ENCODE measurements at places on chromosomes 6 and 20.

- peak; percentile 37 for DNase-seq
Observed at GRCh38 chr20:36919715-36920333, 31.7 kb downstream of the SAMHD1 start.

DNA sequence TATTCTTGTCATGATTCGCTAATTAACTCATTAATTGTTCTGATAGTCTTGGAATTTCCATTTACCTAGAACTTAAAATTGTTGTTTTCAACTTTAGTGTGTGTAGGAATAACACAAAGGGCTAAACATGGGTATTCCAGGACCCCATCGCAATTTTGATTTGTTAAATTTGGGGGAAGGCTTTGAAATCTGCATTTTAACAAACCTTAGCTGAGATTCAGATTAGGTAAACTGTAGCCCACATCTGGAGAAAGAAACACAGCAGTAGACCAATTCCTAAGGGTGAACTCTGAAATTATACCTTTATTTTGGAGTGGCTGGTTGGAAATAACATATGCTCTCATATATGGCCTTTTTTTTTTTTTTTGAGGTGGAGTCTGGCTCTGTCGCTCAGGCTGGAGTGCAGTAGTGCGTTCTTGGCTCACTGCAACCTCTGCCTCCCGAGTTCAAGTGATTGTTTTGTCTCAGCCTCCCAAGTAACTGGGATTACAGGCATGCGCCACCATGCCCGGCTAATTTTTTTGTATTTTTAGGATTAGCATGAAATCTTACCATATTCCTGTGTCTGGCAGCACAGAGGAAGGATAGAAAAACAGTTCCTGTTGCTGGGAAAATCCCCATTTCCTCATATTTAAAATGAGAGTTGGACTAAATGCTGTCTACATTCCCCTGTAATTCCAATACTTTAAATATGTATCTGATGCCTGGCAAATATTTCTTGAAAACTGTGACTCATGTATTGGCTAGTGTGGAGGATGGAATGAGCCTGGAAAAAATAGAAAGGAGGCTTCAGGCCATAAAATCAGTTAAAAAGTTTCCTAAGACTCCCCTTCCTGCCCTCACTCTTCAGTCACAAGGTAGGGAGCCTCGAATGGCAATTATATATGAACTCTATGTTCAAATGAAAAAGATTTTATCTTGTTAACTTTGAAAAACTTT, 96.7 kb upstream of the FAM184A start:
- no peak for DNase-seq

DNA sequence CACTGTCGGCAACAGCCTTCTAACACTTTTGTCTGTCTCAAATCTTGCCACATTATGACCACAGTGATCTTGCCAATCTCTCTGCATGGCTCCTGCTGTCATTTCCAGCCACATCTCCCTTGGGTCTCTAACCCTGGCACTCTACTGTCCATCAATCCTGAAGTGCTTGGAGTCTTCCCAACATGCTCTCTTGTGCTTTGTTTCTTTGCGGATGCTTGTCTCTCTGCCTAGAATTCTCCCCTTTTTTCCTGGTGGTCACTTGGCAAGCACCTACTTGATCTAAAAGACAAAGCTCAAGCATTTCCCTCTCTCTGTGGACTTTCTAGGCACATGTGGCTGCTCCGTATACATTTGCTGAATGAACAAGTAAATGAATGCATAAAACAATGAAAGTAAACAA, 290.7 kb upstream of the MAP3K7 start:
- no peak for DNase-seq

DNA sequence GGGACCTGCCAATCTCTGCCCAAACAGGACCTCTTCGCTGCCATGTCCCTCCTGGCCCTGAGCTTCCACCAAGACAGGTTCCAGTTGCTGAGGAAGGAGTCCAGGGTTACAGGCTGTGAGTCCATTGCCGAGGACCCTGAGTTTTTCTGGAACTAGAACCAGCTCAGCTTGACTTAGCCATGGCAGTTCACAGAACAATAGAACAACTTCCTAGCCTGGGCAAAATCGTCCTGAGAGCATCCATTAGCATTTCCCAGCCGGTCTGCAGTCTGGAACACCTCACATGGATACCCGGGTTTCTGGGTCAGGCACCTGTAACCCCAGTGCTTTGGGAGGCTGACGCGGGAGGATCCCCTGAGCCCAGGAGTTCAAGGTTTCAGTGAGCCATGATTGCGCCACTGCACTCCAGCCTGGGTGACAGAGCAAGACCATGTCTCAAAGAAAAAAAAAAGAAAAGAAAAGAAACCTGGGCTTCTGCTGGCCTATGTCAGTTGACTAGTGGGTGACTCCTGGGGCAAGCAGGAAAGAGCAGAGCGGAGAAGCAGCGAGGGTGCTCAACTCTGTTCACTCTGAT, 90.3 kb downstream of the TCP11 start:
- no peak for DNase-seq

GRCh38 chr20:64064145-64064698, 1.2 kb downstream of the TCEA2 start:
- no peak for DNase-seq

- no peak for DNase-seq
Observed at GRCh38 chr6:118895261-118895560, 1.3 kb downstream of the ASF1A start.

DNA sequence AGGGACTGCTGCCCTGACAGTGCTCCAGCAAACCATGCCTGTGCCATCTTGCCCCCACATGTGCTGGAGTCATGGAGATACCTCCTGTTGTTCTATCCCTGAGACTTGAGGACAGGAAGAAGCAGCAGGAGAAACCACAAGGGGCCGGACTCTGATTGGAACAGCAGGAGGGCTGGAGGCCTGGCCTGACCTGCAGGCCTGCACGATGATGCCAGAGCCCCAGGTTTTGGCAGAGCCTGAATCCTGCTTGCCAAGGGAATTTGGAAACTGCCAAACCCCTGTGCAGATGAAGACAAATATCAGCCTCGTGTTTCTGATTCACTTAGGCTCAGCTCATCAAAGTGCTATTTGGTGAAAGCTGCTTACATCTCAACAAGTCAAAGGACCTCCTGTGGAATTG, 177.6 kb downstream of the MAFB start:
- no peak for DNase-seq

DNA sequence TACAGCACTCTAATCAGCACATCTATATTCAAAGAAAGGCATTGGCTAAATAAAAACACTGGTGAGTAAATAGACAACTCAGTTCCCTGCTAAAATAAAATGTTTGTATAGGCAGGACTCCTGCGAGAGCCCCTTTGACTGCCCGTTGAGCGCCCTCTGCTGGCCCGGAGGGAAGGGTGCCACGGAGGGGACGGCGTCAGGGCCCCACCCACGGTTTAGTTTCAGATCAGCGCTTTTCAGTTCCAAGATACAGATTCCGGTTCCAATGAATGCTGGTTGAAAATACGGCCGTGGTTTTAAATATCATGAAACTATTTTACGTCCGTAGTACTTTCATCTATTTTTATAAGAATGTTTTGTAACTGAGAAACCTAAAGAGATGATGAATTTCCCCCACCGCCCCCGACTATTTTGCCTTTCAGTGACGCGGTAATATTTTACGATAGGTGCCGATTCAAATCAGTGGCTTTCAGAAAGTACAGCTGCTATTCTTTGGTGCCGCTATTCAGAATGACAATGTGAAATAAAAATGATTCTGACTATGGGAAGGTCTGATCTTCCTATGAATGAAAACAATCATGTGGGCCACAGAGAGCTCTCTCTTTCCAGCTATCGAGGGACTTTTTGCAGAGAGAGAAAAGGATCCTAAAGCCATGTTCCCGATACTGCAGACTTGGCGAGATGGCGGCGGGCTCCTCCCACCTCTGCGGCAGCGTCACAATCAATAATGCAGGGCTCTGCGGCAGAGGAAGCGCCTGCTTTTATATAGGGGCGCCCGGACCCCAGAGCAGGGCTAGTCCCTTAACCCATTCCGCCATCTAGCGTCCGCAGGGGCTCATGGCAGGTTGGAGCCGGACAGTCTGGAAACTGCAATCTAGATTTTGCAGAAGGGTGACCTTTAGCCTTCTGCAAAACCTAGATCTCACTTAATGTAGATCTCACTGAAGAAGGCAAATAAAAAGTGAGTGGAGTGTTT, 10.6 kb upstream of the CCN6 start:
- peak; percentile 49 for DNase-seq

GRCh38 chr20:38838326-38838725, 32.8 kb downstream of the PPP1R16B start:
- no peak for DNase-seq

DNA sequence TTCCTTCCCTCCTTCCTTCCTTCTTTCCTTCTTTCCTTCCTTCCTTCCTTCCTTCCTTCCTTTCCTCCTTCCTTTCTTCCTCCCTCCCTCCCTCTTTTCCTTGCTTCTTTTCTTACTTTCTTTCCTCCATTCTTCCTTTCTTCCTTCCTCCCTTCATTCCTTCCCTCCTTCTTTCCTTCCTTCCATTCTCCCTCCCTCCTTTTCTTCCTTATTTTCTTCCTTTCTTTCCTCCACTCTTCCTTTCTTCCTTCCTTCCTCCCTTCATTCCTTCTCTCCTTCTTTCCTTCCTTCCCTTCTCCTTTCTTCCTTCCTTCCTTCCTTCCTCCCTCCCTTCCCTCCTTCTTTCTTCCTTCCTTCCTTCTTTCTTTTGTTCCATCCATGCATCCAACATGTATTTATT, 35.1 kb upstream of the EDN3 start:
- DNase-seq, result no peak

DNA sequence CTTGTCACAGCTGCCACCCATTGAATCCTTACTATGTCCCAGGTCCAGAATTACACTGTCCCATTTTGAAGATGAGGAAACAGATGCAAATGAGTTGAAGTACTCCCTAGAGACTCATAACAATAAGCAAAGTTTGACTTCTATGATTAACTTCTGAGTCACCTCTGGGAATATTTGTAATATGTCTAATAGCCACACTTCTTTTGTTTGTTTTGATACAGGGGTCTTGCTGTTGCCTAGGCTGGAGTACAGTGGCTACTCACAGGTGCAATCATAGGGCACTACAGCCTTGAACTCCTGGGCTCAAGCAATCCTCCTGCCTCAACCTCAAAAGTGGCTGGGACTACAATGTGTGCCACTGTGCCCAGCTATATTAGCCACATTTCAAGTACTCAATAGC, 11.4 kb upstream of the SOX12 start:
- DNase-seq, result no peak

- DNase-seq, result no peak
Observed at GRCh38 chr6:110815015-110815410, 256 bp downstream of the CDK19 start.

- no peak for DNase-seq
Observed at GRCh38 chr6:63672582-63673129, 37.1 kb downstream of the PHF3 start.

DNA sequence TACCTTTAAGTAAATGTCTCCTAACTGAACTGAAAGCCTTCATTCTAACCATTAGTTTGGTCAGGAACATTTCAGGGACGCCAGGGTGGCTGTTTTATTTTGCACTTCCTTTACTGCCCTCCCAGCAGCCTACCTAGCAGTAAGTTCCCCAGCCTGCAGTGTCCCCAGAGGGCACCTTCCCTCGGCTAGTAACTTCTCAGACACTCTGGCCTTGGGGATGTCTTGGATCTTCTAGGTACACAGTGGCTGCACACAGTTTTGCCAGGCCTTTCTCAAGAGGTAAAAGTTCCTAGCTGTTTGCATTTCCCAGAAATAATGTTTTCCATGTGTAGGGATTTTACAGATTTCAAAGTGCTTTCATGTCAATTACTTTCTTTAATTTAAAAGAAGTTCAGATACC, 378 bp upstream of the LAMA2 start:
- DNase-seq, result no peak

- DNase-seq, result no peak
Observed at GRCh38 chr6:52985228-52985627, 9.9 kb downstream of the GSTA4 start.

- no peak for DNase-seq
Observed at GRCh38 chr6:133906050-133906449, 17.1 kb downstream of the TCF21 start.

DNA sequence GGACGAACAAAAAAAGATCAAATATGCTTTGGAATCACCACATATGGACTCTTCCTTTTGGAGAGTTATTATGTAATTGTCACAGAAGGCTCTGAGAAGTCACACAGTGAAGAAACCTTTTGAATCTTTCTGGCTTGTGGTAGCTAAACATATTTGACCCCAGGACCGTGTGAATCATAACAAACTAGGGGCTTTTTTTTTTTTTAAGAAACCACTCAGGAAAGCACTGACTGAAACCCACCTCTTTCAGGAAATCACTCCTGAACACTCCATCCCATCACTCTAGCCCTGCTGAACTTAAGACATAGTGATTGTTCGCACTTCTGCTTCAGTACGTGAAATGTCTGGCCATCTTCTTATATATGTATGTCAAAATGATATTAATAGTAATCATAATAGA, 495.9 kb upstream of the ARID1B start:
- no peak for DNase-seq

DNA sequence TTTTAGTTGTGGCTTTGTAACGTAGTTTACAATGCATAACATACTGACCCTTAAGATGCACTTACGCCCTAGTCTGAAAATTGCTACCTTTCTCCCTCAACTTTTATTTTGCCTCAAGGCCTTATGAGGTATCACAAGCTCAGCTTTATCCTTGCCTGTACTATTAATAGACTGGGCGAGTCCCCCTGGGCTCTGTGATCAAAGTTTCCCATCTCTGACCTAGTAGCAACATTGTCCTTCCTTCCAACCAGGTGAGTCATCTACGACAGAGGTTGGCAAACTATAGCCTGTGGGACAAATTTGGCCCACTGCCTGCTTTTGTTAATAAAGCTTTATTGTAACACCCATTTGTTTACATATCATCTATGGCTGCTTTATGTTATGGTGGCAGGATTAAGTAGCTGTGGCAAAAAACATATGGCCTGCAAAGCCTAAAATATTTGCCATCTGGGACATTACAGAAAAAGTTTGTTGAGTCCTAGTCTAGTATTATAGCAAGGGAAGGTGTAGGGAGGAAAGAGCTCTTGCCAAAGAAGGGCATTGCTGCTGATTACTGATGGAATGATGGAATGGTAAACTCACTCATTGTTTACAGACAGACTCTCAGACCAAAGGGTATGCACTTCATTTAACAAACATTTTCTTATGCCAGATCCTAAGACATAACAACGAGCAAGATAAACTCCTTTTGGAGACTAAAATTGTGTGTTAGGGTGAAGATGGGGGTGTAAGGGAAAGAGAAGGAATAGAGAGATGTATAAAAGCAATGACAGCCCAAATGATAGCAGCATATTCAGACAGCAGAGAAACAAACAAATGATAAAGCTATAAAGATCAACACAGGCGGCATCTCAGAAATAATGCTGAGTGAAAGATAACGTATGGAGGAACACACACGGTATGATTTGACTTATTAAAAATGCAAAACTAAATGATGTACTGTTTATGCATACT, 74.2 kb downstream of the SLC22A23 start:
- no peak for DNase-seq

- DNase-seq, result no peak
Observed at GRCh38 chr6:155152211-155153076, 111.4 kb upstream of the CLDN20 start.

- DNase-seq, result no peak
Observed at GRCh38 chr6:37283268-37283667, 25.3 kb upstream of the TMEM217 start.

GRCh38 chr6:71737953-71738352, 148.4 kb upstream of the RIMS1 start:
- DNase-seq, result no peak

Measured in NCI-H2081 treated with DMSO at 0.1 percent for 48 hours (cell line).